CD4-positive, alpha-beta T cell treated with Interleukin-2 at 100 ng/mL for 4 hours (primary cell): ENCODE measurements at places on chromosomes 11 and 22.

DNA sequence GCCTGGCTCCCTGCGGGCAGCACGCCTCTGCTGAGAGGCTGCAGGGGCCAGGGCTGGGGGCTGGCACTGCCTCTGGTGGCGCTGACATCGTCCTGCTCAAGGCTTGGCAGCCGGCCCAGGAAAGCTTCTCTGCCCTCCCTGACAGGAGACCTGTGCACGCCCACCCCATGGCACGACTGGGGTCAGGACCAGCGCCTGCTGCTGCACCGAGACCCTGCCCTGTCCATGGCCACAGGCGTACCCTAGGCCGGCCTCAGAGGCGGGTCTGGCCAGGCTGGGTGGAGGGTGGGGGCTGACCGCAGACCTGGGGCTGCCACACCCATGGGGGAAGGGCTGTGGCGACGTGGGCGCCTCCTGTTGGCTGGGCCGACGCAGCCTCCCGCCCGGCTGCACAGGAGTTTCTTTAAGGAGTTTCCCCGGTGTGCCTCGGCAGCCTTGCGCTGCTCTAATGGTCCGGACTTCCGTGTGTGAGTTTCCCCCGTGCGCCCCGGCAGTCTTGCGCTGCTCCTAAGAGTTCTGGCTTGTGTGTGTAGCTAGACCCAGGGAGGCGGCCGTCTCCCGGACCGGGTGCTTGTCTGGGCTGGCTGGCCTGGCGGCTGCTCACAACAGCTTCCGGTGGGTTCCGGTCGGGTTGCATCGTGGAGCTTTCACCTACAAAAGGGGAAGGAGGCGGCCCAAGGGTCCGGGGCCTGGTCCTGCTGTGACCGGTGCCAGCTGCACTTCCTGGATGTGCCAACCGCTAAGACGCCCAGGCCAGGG lies 4.6 kb downstream of the TRABD start:
- DNase-seq: peak; percentile 84

GRCh38 chr11:75200051-75200450 lies 40.5 kb upstream of the TPBGL start:
- no peak for DNase-seq

- peak; percentile 25 for DNase-seq
Measured at GRCh38 chr11:95092549-95093324, 3.1 kb downstream of the ENDOD1 start.

DNA sequence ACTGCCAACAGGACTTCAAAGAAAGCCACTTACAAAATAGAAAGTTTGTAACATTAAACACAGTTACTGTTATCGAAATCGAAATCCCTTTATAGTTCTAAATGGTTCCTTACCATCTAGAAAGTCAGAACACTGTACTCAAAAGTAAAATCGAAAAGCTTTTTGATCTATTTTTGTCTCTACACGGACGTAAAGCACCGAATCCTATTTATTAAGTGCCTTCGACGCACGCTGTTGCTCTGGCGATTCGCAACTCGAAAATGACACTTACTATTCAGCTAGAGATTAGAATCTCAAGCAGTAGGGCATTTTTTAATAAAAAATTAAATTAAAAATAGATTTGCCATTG lies 78.3 kb downstream of the LARGE1 start:
- no peak for DNase-seq

GRCh38 chr11:61710019-61710418 lies 29.8 kb downstream of the DAGLA start:
- no peak for DNase-seq

DNA sequence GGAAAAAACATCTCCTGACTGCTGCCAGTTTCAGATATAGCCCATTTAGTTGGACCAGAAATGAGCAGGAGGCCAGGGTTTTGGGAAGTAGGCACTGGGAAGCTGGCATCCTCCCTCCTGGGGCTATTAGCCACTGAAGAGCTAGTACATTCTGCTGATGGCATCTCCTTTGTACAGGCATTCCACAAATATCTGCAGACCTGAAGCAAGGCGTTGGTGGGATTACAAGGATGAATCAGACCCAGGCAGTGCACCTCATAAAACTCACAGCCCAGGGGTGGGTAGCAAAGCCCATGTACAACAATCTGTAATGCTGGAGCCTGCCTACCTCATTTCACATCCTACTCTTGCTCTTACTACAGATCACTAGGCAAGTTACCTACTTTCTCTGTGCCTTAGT lies 27.5 kb upstream of the POU2AF1 start:
- no peak for DNase-seq
